ENCODE measurements at places on chromosomes 6 and 20. TPM values are rescaled to one million over a fixed set of nuclear protein-coding genes. Genes with fewer than 3 reads are reported as not detected.

Gene NKX2-4
- not detected for total RNA-seq

DNA sequence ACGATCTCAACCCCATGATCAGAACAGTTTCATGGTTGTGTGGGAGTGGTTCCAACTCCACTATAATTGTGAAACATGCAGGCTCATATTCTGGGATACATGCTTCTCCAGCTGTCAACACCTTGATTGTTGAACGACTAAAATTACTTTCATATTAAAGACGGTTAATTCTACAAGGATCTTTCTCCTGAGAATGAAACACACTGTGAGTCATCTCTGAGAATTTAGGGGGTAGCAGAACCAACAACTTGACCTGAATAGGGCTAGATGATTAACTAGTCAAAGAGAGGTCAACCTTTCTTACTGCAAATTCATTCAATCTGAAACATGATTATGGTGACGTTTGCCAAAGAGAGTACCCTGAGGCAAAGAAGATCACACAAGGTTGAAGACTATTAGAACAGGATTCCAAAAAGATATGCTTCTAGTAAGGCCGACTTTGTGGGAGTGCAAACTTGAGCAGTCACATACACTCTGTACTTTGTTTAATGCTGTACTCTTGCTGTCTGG lies 175.2 kb upstream of the CITED2 start:
- H3K4me1 ChIP-seq: no peaks in the 10 kb centered on the region
- no peak for DNase-seq
- H3K36me3 ChIP-seq: no peaks in the 10 kb centered on the region
- H3K27me3 ChIP-seq: no peaks in the 10 kb centered on the region
- H3K27ac ChIP-seq: no peak overlapping the region

DNA sequence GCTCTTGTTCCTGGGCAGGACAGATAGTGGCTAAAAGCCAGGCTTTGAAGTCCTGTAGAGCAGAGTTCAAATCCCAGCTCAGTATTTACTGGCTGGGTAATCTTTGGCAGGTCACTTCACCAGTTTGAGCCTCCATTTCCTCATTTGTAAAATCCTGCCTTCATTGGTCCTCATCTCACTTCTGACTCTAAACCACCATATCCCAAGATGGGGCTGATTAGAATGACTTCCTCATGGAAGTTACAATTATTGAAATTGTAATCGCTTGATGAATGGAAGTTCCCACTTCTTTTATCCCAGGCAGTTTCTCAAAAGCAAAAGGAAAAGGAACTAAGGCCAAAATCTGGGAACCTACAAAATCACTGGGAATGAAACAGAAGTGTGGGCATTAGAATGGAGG lies 35.9 kb upstream of the B4GALT5 start:
- H3K27me3 ChIP-seq: no peaks in the 10 kb centered on the region
- no peak overlapping the region for H3K4me3 ChIP-seq
- H3K36me3 ChIP-seq: no peaks in the 10 kb centered on the region
- H3K4me1 ChIP-seq: peaks cover 5% of the 10 kb centered on the region

- H3K27ac ChIP-seq: no peak overlapping the region
- peaks cover 14% of the 10 kb centered on the region for H3K36me3 ChIP-seq
- DNase-seq: no peak
- H3K27me3 ChIP-seq: no peaks in the 10 kb centered on the region
- no peak overlapping the region for H3K4me3 ChIP-seq
Observed at GRCh38 chr6:31792761-31793171, 2.8 kb downstream of the VARS1 start.

Gene CDH4
- not detected for total RNA-seq

DNA sequence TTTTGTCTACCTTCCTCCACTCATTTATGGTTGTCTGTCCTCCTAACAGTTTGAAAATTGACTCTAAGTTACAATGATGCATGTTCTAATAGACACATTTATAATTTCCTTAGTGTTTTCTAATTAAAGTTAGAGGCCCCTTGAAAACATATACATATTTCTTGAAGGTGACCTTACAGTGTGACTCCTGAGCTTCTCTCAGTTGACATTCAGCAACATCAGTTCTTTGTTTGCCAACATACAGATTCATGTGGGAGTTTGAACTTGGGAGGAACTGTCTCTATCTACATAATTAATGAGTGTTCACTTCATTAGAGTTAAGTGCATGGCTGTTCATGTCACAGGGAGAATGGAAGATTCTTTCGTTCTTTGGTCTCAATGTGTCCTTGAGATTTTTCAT lies 658.2 kb downstream of the GRIK2 start:
- H3K27me3 ChIP-seq: no peaks in the 10 kb centered on the region
- no peak overlapping the region for H3K27ac ChIP-seq
- no peak overlapping the region for H3K4me3 ChIP-seq
- no peaks in the 10 kb centered on the region for H3K36me3 ChIP-seq

GRCh38 chr6:157768304-157768703 lies 54.7 kb upstream of the SNX9 start:
- H3K4me1 ChIP-seq: peaks cover 63% of the 10 kb centered on the region
- no peaks in the 10 kb centered on the region for H3K27me3 ChIP-seq
- H3K27ac ChIP-seq: peak overlapping the region; percentile 66
- peak overlapping the region; percentile 51 for H3K4me3 ChIP-seq
- H3K36me3 ChIP-seq: no peaks in the 10 kb centered on the region

- no peaks in the 10 kb centered on the region for H3K27me3 ChIP-seq
- no peaks in the 10 kb centered on the region for H3K4me1 ChIP-seq
- DNase-seq: no peak
- H3K4me3 ChIP-seq: no peak overlapping the region
Observed at GRCh38 chr20:60573003-60573680, 614.9 kb downstream of the CDH26 start.

Gene SERAC1
- 1.1 TPM for total RNA-seq

Gene SLC22A16
- not detected for total RNA-seq

Gene LZTS3
- total RNA-seq: 3.1 TPM

DNA sequence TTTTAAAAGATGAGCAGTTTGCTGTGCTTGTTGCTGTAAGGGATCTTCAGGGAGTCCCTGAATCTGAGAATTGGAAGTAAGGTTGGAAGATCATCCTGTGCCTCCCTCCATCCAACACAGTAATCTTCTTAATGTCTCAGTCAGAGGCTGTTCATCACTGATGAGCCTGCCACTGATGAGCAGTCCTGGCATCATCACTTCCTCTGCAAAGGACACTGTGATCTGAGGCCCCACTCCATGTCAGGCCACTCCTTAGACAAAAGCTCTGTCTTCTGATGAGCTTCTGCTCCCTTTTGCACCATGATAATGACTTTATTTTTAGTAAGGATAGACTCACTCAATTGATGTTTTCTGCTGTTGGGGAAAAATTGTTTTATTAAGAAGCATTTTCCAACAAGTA lies 121.0 kb downstream of the UST start:
- no peak overlapping the region for H3K4me3 ChIP-seq
- H3K27me3 ChIP-seq: no peaks in the 10 kb centered on the region
- H3K36me3 ChIP-seq: no peaks in the 10 kb centered on the region

- H3K4me1 ChIP-seq: no peaks in the 10 kb centered on the region
- no peaks in the 10 kb centered on the region for H3K27me3 ChIP-seq
- H3K36me3 ChIP-seq: no peaks in the 10 kb centered on the region
- H3K27ac ChIP-seq: no peak overlapping the region
- H3K4me3 ChIP-seq: no peak overlapping the region
Observed at GRCh38 chr6:54185885-54186284, 74.6 kb downstream of the MLIP start.

Gene SLC24A3
- total RNA-seq: not detected

- no peak overlapping the region for H3K27ac ChIP-seq
- no peak overlapping the region for H3K4me3 ChIP-seq
- DNase-seq: no peak
Observed at GRCh38 chr6:140846503-140847261, 1286.0 kb upstream of the GJE1 start.

- no peak overlapping the region for H3K27ac ChIP-seq
- no peak overlapping the region for H3K4me3 ChIP-seq
- no peak for DNase-seq
- no peaks in the 10 kb centered on the region for H3K36me3 ChIP-seq
Observed at GRCh38 chr6:163751032-163751525, 336.6 kb downstream of the QKI start.

Gene MOG
- total RNA-seq: not detected

Gene SLC9A8
- total RNA-seq: 10.0 TPM

GRCh38 chr6:136639702-136640101 lies 89.5 kb upstream of the MAP7 start:
- H3K27ac ChIP-seq: no peak overlapping the region
- H3K36me3 ChIP-seq: no peaks in the 10 kb centered on the region
- no peak overlapping the region for H3K4me3 ChIP-seq
- no peaks in the 10 kb centered on the region for H3K4me1 ChIP-seq
- DNase-seq: no peak

- no peak overlapping the region for H3K27ac ChIP-seq
- no peaks in the 10 kb centered on the region for H3K4me1 ChIP-seq
- peaks cover 26% of the 10 kb centered on the region for H3K36me3 ChIP-seq
- no peak overlapping the region for H3K4me3 ChIP-seq
Observed at GRCh38 chr6:43593938-43594337, 18.0 kb downstream of the POLH start.

DNA sequence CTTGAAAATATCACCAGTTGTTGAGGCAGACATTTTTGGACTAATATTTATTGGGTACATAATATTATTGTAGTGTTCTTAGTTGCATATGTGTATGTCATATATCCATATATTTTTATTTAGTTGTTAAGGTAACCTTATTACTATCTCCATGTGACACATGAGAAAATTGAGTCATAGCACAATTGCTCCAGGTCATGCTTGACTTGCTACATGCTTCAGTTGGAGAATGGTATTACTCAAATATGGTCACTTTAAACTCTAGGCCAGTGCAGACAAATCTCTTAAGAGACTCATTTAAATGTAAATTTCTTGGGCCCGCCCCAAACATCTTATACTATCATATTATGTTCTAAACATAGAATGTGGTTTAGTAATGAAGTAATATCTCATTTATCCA lies 246.1 kb downstream of the RIMS1 start:
- H3K4me3 ChIP-seq: no peak overlapping the region
- no peaks in the 10 kb centered on the region for H3K36me3 ChIP-seq
- no peak overlapping the region for H3K27ac ChIP-seq
- H3K27me3 ChIP-seq: no peaks in the 10 kb centered on the region

GRCh38 chr6:92196325-92196724 lies 1223.0 kb downstream of the EPHA7 start:
- no peak overlapping the region for H3K27ac ChIP-seq
- no peaks in the 10 kb centered on the region for H3K4me1 ChIP-seq
- no peak overlapping the region for H3K4me3 ChIP-seq

DNA sequence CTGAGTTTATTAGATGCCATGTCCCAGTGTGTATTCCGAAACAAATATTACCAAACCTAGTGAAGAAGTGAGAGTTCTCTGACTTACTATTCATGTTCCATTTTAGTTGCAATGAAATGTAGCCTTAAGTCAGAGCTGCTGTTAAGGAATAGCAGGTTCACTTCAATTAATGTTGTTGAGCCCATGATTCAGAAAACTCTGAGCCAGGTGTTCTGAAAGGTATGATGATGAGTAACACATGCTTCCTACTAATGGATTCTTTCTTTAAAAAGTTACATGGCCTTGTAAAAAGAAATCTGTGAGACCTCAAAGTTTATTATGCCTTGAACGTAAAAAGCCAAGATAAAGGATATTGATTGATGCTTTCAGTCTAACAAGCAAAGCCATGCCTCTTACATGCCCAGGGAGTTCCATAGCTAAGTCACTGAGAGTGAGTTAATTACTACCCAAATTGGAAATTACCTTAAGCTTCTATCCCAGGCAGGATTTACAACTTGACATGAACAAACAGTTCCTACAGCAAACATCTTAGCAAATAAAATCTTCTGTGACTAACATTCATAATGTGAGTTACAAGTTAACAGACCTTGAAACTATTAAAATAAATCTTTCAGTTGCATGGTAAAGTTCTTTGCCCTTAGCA lies 122.9 kb downstream of the AKAP7 start:
- no peaks in the 10 kb centered on the region for H3K4me1 ChIP-seq
- DNase-seq: no peak
- no peaks in the 10 kb centered on the region for H3K36me3 ChIP-seq
- H3K27me3 ChIP-seq: no peaks in the 10 kb centered on the region
- no peak overlapping the region for H3K27ac ChIP-seq

DNA sequence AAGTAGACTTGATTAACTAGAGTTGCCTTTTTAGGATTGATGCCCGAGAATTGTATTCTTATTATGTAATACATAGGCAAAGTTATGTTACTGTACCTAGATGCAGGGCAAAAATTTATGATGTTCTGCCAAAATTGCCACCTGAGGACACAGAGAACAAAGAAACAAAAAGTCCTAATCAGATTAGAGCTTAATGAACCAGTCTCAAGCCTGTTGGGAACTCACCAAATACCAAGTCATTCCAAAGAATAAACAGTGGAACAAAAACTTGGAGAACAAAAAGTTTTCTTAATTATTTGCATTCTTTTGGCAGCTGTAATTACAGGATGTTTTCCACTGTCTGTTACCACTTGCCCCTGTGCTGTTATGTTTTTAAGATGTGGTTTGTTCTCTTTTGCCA lies 154.7 kb upstream of the SGK1 start:
- H3K36me3 ChIP-seq: no peaks in the 10 kb centered on the region
- H3K27ac ChIP-seq: no peak overlapping the region
- no peaks in the 10 kb centered on the region for H3K4me1 ChIP-seq

- no peaks in the 10 kb centered on the region for H3K4me1 ChIP-seq
- no peaks in the 10 kb centered on the region for H3K27me3 ChIP-seq
- DNase-seq: no peak
- no peak overlapping the region for H3K27ac ChIP-seq
- H3K4me3 ChIP-seq: no peak overlapping the region
Observed at GRCh38 chr6:93728150-93728549, 308.8 kb upstream of the EPHA7 start.

DNA sequence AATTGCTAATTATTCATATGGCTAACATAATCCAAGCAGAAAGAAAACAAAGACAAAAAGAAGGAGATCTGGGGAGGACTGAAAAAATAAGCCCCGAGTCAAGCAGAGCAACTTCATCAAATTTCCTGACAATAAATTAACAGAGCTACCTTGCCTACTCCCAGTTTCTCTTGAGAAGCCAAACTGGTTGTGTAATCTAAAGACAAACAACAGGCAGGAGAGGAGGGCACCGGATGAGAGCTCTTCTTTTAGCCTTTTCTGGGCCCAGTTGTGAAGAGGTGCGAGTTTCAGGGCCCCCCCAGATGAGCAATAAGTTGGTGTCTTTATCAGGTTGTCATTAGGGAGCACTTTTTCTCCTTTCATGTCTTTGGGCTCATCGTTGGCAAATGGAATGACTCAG lies 197.1 kb upstream of the PCSK2 start:
- no peaks in the 10 kb centered on the region for H3K4me1 ChIP-seq
- no peaks in the 10 kb centered on the region for H3K27me3 ChIP-seq
- H3K36me3 ChIP-seq: no peaks in the 10 kb centered on the region
- no peak overlapping the region for H3K4me3 ChIP-seq

GRCh38 chr6:116887894-116888293 lies 10.9 kb downstream of the RFX6 start:
- no peak for DNase-seq
- no peaks in the 10 kb centered on the region for H3K4me1 ChIP-seq
- H3K27me3 ChIP-seq: no peaks in the 10 kb centered on the region
- no peak overlapping the region for H3K27ac ChIP-seq
- no peaks in the 10 kb centered on the region for H3K36me3 ChIP-seq

Gene SCGN
- total RNA-seq: not detected

- H3K36me3 ChIP-seq: no peaks in the 10 kb centered on the region
- no peaks in the 10 kb centered on the region for H3K27me3 ChIP-seq
- H3K27ac ChIP-seq: no peak overlapping the region
Observed at GRCh38 chr6:56848105-56848504, 106.8 kb upstream of the BEND6 start.

Measured in Karpas-422 (cell line).